Activated CD4-positive, alpha-beta memory T cell treated with anti-CD3 and anti-CD28 coated beads for 36 hours (primary cell): ENCODE measurements at places on chromosomes 2 and 18.
A peak's percentile ranks its signal among the peaks of the same experiment; 100 is the strongest.

DNA sequence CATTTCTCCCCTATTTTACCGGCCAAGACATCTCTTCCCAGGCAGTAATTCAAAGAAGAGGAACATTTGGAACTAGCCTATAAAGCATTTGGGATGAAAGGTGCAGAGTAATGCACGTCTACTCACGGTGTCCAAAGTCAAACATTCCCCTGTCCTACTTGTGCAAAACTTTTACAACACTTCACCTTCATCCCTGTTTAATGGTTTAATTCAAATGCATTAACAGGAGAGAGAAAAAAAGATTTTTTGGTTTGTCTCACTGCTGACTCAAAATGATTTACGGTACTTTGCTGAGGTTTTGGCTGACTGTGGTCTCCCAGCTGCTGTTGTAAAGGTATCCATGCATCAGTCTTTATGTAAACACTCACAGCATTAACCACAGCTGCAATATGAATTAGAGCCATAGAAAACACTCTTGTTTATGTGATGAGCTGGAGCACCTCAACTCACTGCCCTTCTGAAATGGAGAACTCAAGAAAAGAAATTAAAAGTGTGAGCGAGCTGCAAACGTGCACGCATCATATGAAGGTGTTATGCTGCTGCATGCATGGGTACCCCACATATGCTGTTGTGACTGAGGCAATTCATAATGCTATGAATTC, 220.5 kb downstream of the PIEZO2 start:
- no peak for DNase-seq

DNA sequence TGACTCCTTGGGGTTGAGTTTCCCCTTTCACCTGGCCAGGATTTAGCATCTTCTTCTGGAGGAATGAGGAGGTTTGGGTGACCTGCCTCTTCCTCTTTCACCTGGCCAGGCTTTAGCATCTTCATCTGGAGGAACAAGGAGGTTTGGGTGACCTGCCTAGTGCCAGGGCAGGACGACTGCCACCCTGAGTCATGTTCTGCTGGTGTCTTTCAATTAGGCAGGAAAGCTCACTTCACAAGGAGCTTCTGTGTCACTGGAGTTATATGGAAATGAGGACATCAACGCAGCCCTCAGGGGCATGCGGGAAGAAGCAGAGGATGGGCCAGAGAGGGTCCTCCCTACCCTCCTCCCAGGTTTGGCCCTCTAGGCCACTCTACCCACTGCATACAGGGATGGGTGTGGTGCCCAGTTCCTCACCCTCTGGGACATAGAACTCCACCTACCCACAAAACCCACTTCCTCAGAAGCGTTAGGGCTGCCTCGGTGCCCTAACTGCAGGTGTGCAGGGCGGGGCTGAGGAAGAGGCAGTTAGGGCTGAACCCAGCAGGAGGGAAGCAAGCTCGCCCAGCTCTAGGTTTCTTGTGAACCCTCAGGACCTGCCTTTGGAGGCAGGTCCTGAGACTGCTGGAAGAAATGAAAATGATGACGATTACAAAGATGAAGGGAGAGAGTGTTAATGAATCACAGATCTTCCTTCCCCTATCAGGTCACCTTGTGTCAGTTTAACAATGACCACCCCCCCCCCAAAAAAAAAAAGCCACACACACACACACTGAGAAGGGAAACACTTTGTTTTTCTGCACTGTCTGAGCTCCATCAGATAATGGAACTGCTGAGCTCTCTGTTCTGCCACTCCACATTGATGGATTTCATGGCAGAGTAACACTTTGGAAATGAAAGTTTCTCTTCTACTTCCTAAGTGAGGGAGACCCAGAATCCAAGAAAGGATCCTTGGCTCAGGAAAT, 71.0 kb downstream of the ARL4C start:
- peak; percentile 78 for DNase-seq

GRCh38 chr2:112606547-112606946, 22.1 kb downstream of the CHCHD5 start:
- DNase-seq, result no peak

GRCh38 chr18:3885209-3885792, 435.3 kb downstream of the TGIF1 start:
- DNase-seq, result no peak

GRCh38 chr18:40402052-40402451, 1553.0 kb upstream of the PIK3C3 start:
- no peak for DNase-seq

DNA sequence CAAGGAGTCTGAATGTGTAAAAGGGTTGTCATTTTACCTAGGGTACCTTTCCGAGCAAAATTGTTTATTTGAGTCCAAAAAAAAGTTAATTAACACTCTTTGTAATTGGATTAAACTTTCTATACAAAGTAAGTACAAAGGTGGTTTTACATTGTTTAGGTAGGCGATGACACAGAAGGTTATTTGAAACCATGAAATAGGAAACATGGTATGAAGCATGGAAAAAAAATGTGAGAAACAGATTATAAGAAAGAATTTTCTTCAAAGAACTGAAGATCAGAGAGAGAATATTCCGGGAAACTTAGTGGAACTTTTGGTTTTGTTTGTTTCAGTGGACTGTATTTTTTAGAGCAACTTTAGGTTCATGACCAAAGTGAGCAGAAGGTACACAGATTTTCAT, 32.7 kb downstream of the CARF start:
- DNase-seq, result no peak

GRCh38 chr18:59509481-59510442, 150.7 kb upstream of the LMAN1 start:
- no peak for DNase-seq

GRCh38 chr2:56108806-56109205, 75.0 kb upstream of the CCDC85A start:
- DNase-seq, result no peak

- DNase-seq, result no peak
These were observed 175.5 kb upstream of the MGAT5 start for GRCh38 chr2:134078354-134078753.

DNA sequence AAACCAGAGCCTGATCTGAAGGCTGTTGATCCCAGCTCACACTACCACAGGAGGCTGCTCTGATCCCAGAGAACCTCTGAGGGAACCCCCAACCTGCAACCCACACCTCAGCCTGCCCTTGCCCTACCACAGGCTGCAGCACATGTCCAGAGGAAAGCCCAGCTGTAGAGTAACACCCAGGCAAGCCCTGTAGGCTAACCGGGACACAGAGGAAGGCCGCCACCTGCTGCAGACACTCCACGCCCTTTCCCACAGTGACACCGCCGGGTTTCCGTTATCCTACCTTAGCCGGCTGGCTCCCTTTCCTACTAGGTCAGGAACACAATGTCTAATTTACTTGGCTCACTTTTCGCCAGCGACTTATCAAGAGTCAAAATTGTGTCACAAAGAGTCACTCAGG, 266.7 kb upstream of the KLHL29 start:
- DNase-seq, result no peak

- DNase-seq, result peak; percentile 97
These were observed at the start of gene CD28 for GRCh38 chr2:203706403-203706802. TSS of gene CD28 (plus strand) at chr2:203706639. CDS start at chr2:203706697, 58 bp downstream.

GRCh38 chr2:121746071-121746578, 9.3 kb upstream of the TSN start:
- DNase-seq, result peak; percentile 77

DNA sequence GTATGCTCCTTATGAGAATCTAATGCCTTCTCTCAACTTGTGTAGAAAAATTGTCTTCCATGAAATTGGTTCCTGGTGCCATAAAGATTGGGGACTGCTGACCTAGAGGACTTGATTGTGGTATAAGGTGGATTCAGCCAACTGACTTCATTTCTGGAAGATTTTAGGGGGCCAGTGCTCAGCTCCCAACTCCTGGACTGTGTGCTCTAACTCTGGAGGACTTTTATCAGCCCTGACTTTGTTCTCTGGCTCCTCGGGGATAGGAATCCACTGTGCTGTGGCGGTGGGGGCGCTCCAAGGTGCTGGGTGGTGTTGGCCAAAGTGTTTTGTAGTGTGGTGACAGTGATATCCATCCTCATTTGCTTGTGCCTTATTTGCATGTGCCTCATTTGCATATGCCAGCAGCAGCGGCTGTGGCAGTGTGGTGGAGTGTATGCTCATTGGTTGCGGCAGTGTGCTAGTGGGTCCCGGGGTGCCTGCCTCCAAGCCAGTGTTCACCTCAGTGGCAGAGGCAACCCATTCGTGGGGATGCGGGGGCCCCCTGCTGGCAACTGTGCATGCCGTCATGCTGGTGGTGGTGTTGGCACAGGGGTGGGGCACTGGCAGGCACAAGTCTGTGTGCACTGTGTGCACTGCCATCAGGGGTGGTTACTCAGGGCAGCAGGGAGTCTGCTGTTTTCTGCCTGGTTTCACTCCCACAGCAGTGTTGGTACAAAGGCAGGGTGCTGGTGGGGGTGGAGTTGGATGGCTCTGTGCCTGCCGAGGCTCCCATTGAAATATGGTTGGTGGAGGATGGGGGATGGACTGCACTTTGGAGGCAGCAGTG, 19.6 kb downstream of the EHBP1 start:
- DNase-seq, result peak; percentile 42

DNA sequence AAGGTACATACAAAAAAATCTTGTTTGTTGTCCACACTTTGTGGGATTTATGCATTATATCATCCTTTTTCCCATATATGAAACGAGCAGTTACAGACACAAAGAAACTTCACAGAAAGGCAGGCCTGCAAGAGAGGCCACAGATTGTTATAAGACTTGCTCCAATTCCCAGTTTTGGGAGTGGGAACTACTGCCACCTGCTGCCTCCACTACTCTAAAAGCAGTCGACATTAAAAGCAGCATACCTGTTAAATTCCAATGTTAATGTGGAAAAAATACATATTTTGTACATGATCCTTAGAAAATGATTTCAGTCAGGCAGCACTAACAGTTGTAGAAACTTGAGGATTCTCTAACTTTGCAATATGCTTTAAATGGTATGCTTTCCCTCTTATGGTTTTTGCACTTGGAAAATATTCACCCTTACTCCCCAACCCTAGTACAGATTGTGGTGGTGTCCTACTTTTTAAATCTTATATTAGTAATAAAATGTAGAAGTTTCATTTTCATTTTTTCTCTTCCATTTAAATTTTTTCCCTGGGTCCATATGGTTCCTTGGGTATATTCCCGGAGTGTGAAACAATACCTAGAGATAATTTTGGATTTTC, 37.9 kb downstream of the SLC38A11 start:
- no peak for DNase-seq

GRCh38 chr2:18708203-18708715, 118.9 kb upstream of the NT5C1B start:
- no peak for DNase-seq

DNA sequence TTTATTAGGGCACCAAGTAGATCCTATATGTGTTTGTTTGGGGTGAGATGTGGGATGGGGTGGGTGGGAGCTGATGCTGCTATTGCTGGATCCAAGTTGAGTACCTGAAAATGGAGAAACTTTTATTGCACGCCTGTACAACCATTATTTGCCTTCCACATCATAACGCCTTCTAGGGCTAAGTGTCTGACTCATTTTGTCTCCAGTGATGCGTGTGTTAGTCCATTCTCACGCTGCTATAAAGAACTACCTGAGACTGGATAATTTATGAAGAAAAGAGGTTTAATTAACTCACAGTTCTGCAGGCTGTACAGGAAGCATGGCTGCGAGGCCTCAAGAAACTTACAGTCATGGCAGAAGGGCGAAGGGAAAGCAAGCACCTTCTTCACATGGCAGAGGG, 58.2 kb downstream of the KDM3A start:
- DNase-seq, result no peak

DNA sequence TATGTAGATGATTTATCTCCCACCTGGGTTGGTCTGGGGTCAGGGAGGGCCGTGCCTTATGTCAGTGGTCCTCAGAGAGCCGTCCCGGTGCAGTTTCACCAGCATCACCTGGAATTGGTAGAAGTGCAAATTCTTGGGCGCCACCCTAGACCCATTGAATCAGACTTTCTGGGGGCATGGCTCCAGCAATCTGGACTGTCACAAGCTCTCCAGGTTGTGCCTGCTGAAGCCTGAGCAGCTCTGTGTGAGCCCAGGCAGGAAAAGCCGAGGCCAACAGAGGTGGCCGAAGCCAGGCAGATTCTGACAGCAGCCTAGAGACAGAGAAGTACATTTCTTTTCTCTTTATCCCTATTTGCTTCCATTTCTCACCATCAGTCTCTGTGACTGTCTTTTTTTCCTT, 98.4 kb upstream of the SEC11C start:
- DNase-seq, result no peak

DNA sequence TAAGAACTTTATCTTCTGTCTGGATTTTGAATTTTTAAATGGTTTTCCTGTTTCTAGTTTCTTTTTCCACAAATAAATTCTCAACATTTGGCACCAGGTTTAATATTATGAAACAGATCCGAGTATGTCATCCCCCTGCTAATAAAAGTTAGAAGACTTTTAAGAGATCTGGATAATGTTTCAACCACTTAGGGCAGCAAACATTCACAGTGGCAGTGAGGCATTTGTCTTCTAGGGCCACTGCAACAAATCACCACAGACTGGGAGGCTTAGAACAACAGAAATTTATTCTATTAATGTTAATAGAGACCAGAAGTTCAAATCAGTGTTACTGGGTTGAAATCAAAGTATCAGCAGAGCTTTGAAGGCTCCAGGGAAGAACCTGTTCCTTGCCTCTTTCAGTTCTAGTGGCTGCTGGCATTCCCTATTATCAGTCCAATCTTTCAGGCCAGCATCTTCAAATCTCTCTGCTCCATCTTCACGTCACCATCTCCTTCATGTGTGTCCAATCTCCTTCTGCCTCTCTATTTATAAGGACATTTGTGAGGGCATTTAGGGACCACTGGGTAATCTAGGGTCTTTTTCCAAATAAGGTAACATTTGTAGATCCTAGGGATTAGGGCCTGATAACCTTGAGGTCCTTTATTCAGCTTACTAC, 23.4 kb downstream of the ACSL3 start:
- DNase-seq, result no peak

DNA sequence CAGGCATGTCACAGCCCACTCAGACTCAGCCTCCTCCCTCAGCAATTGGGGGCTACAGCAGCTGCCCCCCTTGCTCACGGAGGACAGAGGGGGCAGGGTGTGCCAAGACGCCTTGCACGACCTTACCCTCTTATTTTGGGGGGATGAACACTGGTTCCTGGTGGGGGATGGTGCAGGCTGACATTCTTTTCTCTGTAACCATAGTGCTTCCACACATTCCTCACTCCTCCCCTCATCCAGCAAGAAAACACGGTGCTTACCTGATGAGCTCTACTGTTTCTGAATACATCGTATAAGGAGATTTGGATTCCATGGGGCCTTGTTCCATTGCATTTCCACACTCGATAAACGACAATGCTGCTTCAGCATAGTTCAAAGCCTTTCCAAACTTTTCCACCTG, 75.4 kb upstream of the REV1 start:
- DNase-seq, result no peak

DNA sequence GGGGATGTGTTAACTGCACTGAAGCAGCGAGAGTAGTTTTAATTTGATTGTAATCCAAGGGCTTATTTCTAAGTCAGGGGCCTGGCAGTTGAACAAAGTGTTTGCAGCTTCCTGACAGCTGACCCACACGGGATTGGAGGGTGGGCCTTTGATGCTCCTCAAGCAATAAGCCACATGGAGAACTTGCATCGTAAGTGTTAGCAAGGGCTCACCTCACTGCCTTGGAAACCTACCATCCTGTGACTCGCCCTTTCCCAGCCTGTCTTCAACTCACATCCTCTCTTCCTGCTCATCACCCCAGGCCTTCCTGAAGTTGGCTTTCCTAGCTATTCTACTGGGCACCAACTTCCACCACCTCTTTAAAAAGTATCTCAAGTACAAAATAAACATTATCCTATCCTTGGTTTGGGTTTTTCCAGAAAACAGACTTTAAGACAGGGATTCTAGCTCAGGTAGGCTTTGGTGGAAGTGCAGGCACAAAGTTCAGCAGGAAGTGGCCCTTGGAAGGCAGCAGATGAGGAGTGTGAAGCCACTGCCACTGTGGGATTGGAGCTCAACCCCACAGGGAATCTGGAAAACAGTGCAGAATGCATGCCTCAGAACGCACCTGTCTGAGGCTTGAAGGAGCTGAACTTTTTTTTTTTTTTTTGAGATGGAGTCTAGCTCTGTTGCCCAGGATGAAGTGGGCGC, 31.6 kb downstream of the B3GNT2 start:
- DNase-seq, result no peak
